ENCODE measurements at places on chromosomes 16 and 17. TPM values are rescaled to one million over a fixed set of nuclear protein-coding genes. Genes with fewer than 3 reads are reported as not detected.

DNA sequence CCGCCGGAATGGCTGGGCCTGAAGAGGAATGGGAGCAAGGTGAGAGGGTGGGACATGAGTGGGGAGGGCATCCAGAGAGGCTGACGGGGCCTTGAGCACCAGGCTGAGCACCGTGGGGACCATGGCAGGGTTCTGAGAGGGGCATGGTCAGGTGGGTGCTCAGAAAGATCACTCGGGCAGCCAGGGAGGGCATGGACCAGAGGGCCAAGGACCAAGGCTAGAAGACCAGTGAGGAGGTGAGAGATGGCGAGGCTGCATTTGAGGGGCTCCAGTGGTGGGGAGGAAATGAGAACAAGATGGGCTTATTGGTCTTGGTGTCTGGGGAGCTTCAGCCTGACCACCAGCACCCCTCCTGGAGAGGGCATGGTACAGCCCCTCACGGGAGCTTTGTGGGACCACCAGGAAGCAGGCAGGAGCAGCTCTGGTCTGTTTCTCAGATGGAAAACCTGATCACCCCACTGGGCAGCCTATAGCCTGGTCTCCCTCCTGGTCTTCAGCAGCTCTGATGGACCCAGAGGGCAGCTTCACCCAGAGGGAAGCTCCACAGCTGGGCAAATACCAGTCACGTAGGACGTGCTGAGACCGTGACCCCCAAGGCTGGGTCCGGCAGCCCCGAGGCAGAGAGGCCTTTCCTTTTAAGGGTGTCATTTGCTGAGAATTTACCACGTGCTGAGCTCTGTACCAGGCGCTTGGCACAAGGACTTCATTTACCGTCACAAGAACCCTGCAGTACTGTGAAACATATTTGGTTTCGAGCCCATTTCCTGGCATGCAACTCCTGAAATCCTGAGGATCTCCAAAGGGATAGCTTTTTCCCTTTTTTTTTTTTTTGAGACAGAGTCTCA is 11.4 kb upstream of the NCBP3 start:
- H3K4me3 ChIP-seq: no peak overlapping the region
- no peak overlapping the region for H3K27ac ChIP-seq
- no peaks in the 10 kb centered on the region for H3K36me3 ChIP-seq

DNA sequence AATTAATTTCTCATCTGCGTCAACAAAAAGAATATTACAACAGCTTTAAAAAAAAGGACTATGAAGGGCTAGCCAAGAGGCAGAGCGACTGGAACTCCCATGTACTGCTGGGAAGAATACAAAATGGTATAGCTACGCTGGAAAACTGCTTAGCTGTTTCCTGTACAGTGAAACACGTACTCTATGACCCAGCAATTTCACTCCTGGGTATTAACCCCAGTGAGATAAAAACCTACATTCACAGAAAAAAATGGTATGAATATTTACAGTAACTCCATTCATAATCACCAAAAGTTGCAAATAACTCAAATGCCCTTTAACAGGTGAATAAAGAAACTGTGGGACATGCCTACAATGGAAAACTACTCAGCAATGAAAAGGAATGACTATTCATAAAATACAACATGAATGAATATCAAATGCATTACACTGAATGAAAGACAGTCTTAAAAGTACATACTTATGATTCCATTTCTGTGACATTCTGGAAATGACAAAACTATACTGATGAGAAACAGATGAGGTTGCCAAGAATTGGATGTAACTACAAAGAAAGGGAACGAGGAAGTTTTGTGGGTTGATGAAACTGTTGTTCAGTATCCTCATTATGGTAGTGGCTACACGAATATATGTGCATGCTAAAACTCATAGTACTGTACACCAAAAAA is 27.6 kb downstream of the CMTM4 start:
- H3K4me3 ChIP-seq: no peak overlapping the region
- H3K27ac ChIP-seq: no peak overlapping the region
- H3K36me3 ChIP-seq: no peaks in the 10 kb centered on the region

DNA sequence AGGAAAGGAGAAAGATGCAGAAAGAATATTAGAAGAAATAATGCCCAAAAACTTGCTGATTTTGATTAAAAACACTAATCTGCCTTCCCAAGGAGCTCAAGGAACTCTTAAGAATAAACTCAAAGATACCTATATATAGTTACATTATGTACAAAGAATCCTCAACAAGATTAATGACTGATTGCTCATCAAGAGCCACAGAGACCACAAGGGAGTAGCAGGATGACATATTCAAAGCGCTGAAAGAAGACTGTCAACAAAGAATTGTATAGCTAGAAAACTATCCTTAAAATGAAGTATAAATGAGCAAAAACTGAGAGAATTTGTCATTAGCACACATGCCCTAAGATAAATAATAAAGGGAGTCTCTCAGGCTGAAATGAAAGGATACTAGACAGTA is 6.2 kb downstream of the LPCAT2 start:
- no peak overlapping the region for H3K4me3 ChIP-seq
- DNase-seq: no peak
- no peak overlapping the region for H3K27ac ChIP-seq

- H3K27me3 ChIP-seq: no peaks in the 10 kb centered on the region
- no peak overlapping the region for H3K4me3 ChIP-seq
- no peaks in the 10 kb centered on the region for H3K36me3 ChIP-seq
- H3K27ac ChIP-seq: peak overlapping the region; percentile 80
- H3K4me1 ChIP-seq: peaks cover 20% of the 10 kb centered on the region
- no peak for DNase-seq
Observed at GRCh38 chr16:66519482-66520373, 30.2 kb downstream of the TK2 start.

DNA sequence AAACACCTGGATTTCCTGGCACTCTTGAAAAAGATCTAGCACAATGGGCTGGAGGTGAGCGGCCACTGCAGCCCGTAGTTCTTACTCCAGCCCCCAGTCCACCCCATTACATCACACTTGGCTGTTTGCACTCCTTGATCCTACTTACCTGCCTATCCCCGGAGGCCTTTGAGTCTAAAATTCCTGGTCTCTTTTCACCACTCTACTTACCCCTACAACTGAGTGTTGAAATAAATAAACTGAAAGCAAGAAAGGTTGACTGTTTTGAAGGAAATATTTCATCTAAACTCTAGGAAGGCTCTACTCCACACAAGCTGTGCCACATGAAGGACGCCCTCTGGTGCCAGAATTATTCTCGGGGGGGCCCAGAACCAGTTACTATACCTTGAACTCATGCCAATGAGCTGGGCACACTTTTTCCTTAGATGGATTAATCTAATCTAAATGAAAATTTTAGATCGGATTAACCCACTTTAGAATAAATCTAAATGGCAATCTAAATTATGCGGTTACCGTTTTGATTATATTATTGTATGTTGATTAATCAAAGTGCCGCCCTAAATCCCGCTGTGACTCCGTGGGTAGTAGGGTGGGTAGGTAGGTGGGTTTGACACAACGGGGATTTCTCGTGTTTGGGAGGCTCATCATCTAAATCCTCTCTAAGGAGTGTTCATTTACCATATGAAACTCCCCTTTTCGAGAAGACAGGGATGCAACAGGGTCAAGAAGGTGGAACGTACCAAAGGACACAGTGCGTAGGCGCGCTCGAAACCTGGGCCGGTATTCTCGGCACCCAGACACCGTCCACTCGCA is 651 bp upstream of the EIF1 start:
- no peaks in the 10 kb centered on the region for H3K36me3 ChIP-seq
- H3K27ac ChIP-seq: peak overlapping the region; percentile 100
- DNase-seq: no peak
- no peaks in the 10 kb centered on the region for H3K27me3 ChIP-seq

DNA sequence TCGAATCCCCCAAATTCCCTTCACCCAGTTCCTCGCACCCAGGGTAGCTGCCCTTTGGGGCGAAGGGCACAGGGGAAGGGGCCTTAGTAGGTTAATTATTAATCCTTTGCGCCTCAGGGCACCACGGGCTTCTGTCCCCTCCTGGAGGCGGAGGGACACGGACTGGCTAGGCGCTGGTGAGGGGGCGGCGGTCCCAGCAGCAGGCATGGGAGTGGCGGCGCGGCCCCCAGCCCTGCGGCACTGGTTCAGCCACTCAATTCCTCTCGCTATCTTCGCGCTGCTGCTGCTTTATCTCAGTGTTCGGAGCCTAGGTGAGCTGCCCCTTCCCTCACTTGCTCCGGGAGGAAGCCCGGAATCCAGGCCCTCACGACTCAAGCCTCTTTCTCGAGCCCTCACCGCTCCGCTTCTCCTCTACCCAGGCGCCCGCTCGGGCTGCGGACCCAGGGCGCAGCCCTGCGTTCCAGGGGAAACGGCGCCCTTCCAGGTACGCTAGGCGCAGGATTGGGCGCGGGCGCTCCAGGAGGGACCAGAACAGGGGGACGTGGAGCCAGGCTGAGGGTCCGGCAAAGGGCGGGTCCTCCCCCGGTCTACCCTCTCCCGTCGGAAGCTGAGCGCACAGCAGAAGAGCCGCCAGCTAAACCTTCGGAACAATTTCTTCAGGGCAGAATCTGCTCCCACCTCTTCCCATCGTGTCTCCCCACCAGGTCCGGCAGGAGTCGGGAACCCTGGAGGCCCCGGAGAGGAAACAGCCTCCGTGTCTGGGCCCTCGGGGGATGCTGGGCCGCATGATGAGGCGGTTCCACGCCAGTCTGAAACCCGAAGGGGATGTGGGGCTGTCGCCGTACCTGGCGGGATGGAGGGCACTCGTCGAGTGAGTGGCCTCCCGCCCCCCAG is at the start of gene GLTPD2:
Gene GLTPD2 (plus strand): TSS at position 158 of the 894 bp plus-strand sequence. CDS start 48 bp downstream, at position 206.
- no peaks in the 10 kb centered on the region for H3K36me3 ChIP-seq
- peak within 1 kb of the TSS; percentile 63 for H3K4me3 ChIP-seq
- peaks cover 7% of the 10 kb centered on the region for H3K27me3 ChIP-seq
- no peaks in the 10 kb centered on the region for H3K4me1 ChIP-seq

DNA sequence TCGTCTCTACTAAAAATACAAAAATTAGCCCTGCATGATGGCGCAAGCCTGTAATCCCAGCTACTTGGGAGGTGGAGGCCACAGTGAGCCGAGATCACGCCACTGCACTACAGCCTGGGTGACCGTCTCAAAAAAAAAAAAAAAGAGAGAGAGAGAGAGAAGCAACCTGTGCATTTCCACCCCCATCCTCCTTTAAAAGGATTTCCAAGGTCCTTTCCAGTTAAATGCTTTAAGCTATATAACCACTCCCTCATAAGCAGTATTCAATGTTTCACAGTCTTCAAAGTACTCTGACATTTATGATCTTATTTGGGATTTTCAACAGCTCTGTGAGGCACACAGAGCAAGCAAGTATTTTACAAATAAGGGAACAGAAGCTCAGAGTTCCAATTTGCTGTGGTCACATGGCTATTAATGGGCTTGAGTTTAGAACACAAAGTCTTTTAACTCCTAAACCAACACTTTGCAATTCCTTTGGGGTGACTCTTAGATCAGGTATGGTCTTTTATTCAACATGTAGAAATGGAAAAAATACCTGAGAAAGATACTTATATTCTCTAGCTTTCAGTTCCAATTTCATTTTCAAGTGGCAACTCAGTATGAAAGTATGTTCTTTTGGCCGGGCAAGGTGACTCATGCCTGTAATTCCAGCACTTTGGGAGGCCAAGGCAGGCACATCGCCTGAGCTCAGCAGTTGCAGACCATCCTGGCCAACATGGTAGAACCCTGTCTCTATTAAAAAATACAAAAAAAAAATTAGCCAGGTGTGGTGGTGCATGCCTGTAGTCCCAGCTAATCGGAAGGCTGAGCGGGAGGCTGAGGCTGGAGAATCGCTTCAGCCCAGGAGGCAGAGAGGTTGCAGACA is 31.3 kb downstream of the SPOP start:
- no peak for DNase-seq
- peaks cover 4% of the 10 kb centered on the region for H3K4me1 ChIP-seq
- no peaks in the 10 kb centered on the region for H3K27me3 ChIP-seq
- H3K4me3 ChIP-seq: no peak overlapping the region
- H3K27ac ChIP-seq: peak overlapping the region; percentile 58
- no peaks in the 10 kb centered on the region for H3K36me3 ChIP-seq

DNA sequence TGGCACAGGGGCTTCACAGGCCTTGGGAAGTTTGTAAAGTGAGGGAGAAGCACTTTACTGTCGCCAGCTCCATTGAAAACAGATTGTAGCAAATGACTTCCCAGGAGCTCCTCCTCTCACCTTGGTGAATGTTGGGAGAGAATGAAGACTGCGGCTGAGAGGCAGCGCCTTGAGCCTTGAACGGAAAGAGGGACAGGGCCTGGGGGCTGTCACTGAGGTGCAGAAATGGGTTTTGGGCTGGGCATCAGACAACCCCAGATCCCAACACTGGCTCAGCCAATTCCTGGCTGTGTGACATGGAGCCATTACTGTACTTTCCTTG is 603 bp upstream of the MRTFB start:
- no peak for DNase-seq
- peak overlapping the region; percentile 95 for H3K4me3 ChIP-seq
- H3K27ac ChIP-seq: peak overlapping the region; percentile 94

GRCh38 chr17:54608634-54609155 is 292.0 kb upstream of the TOM1L1 start:
- H3K4me3 ChIP-seq: no peak overlapping the region
- no peak overlapping the region for H3K27ac ChIP-seq
- no peaks in the 10 kb centered on the region for H3K4me1 ChIP-seq
- no peaks in the 10 kb centered on the region for H3K27me3 ChIP-seq
- DNase-seq: no peak

DNA sequence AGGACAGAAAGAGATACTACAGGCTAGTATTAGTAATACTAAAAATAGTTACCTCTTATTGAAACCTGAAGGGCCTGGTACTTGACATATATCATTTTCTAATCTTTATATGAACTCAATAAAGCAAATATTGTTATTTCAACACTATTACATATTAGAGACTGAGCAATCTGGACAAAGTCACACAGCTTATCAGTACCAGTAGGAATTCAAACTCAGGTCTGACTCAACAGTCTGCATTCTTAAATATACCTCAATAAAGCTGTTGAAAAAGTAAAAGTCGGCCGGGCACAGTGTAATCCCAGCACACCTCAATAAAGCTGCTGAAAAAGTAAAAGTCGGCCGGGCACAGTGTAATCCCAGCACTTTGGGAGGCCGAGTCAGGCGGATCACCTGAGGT is 67.4 kb downstream of the KANSL1 start:
- no peak for DNase-seq
- H3K36me3 ChIP-seq: no peaks in the 10 kb centered on the region
- no peaks in the 10 kb centered on the region for H3K4me1 ChIP-seq
- H3K27ac ChIP-seq: no peak overlapping the region
- no peaks in the 10 kb centered on the region for H3K27me3 ChIP-seq

- H3K36me3 ChIP-seq: no peaks in the 10 kb centered on the region
- H3K27ac ChIP-seq: no peak overlapping the region
- no peaks in the 10 kb centered on the region for H3K4me1 ChIP-seq
Observed at GRCh38 chr17:67080804-67081203, 36.5 kb downstream of the CACNG1 start.

- DNase-seq: no peak
- H3K27me3 ChIP-seq: peaks cover 11% of the 10 kb centered on the region
- no peaks in the 10 kb centered on the region for H3K36me3 ChIP-seq
- peaks cover 3% of the 10 kb centered on the region for H3K4me1 ChIP-seq
Observed at GRCh38 chr17:76866774-76867577, 1.2 kb upstream of the MGAT5B start.

Gene TRPV3
- 0.98 TPM for total RNA-seq

Gene TVP23B
- 66.2 TPM for total RNA-seq

Gene CA7
- not detected for total RNA-seq
